Activated CD4-positive, CD25-positive, alpha-beta regulatory T cell treated with anti-CD3 and anti-CD28 coated beads, Interleukin-2, amount 50 U/mL, for 24 hours (primary cell): ENCODE measurements at places on chromosomes 3 and 15.

DNA sequence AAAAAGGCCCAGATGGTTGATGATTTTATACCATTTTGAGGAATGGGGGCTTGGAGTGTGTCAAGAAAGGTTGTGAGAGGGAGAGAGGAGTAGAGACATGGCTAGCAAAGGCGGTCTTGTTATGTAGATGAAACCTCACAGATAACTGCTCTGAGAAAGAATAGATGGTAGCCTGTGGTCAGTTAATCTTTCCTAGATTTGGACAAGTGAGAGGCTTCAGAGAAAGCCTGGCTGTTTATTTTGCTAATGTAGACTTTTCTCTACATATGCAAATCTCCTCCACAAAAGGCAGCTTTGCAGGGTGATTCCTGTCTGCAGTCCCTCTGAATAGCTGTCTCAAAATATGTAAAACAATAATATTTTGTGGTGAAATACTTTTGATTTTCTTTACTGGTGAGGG, 177.3 kb downstream of the OTOL1 start:
- ATAC-seq, result no peak

DNA sequence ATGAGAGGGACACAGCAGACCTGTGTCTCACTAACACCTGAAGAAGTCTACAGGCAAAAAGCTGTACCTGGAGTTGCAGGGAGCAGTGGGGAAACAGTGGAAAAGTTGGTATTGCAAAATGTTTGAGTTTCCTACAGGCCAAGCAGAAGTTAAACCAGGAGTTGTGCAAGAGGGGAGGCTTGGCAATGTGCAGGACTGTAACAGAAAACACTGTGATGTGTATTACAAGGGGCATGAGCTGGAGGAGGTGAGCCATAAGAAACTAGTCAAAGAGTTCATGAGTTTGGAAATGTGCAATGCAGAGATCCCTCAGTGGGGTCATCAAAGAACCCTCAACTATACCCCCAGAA, 47.1 kb upstream of the SERPINI2 start:
- ATAC-seq, result no peak

- ATAC-seq, result no peak
These were observed 185.5 kb upstream of the KCNMB2 start for GRCh38 chr3:178350763-178351162.

GRCh38 chr3:129622226-129622874, 15.9 kb upstream of the PLXND1 start:
- ATAC-seq, result no peak
